Stimulated activated naive CD8-positive, alpha-beta T cell treated with anti-CD3 and anti-CD28 coated beads, Interleukin-15, Interleukin-2, amounts not matched to agents 100 U/mL and 50 U/mL, for 24 hours (primary cell): ENCODE measurements at places on chromosomes 12 and 14.

- no peak for DNase-seq
These were observed 4.3 kb upstream of the RAPGEF3 start for GRCh38 chr12:47762850-47763465.

DNA sequence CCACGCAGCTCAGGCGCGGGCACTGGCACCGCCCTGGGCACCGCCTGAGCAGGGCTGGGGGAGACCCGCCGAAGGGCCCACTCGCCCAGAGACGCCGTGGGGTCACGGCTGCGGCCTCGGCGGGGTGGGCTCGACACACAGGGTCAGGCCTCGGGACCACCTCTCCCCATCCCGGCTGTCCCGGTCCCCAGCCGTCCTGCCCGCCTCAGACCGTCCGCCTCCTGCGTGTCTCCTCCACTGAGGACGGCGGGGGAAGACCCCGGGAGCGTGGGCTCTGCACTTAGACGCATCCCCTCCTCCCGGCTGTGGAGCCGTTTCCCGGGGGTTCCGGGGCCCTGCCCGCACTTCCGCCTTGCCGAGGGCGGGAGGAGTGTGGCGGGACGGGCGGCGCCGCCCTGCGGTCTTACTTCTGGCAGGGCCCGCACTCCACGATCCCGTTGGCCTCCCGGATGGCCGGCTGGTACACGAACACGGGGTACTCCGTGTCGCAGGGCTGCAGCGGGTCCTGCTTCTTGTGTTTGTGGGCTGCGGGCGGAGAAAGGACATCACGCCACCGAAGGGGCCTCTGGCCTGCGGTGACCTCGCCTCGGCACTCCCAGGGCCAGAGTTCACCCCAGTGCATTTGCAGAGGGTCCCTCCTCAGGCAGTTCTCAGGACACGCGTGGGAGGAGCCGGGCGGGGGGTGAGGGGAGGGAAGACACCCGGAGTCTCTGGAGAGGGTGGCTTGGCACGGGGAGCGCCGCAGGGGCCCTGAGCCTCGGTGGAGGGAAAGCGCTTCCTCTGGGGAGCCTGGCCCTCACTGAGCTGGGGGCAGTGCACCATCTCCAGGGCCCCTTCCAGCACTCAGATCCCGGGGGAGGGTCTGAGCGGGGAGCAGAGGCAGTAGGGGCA is 23.1 kb upstream of the LRTM2 start:
- peak; percentile 72 for DNase-seq

GRCh38 chr14:90454041-90455000 is 57.5 kb downstream of the CALM1 start:
- DNase-seq = peak; percentile 27

DNA sequence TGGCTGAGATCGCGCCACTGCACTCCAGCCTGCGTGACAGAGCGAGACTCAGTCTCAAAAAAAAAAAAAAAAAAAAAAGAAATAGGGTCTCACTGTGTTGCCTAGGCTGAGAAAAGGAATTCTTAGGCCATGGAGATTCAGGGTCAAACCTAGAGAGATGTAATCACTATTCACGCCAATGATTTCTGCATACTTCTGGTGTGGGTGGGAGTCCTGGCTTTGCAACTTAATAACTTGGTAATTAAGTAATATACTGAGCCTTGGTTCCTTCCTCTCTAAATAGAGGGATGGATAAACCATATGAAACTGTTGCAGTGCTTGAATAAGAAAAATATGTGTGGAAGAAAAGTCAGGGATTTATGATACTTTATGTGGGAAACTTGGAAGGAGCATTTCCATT is 2.7 kb downstream of the ZNF410 start:
- DNase-seq = no peak

DNA sequence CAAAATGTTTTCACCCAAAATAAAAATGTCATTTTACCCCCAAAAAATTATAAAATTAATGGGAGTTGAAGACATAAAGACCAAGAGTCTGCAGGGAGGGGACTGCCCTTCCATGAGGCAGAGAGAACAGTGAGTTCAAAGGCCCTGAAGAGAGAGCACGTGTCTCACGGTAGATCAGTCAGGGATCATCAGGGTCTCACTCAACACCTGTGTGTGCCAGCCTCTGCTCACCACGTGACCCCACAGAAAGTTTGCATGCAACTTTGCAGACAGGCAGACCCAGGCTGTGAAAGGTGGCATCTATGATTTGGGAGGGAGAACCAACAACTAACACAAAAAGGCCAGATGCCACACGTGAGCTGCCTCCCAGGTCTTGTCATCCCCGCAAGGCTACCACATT is 33.1 kb downstream of the CLMN start:
- DNase-seq = no peak

- DNase-seq = no peak
These were observed 317.1 kb downstream of the BCAT1 start for GRCh38 chr12:24631676-24632426.

DNA sequence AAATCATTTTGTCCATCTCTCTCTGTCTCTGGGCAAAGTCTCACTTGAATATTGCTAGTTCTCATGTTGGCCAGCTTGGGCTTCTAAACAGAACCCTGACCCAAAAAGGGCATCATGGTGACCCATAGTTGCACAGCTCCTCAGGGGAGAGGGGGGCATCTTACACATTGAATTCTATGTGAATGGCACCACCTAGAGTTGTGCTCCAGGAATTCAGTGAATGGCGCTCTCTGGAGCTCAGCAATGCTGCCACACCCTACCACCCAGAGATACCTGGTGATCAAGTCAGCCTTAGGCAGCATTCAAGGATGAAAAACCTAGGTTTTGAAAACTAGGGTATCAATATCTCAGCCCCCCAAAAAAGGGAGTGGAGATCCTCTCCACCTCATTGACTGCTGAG is 50.6 kb downstream of the SMUG1 start:
- no peak for DNase-seq

DNA sequence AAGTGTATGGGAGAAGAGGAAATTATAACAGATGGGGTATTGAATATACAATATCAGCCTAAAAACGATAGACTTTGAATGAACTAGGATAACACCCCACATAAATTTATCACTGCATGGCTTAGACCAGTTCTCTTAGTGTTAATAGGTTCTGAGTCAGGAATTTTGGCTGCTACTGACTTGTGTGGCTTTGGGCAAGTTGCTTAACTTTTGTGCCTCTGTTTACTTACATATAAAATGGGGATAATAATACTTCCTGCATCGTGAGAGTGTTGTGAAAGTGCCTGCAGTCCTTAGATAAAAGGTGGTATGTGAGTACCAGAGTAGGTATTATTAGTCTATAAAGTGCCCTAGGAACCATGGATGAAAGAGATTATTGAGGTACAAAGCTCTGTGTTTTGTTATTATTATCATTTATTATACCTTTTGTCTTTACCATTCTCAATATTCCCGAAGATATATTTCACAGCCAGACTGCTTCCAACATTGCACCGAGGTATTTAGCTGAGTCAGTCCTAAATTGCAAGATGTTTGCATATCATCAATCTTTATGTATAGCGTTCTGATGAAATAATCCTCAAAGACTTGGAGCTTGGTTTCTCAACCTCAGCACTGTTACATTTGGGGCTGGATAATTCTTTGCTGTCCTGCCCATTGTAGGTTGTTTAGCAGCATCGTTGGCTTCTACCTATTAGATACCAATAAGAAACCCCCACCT is 2.3 kb upstream of the PAWR start:
- no peak for DNase-seq

GRCh38 chr14:37546621-37547447 is 48.2 kb downstream of the FOXA1 start:
- DNase-seq = no peak

DNA sequence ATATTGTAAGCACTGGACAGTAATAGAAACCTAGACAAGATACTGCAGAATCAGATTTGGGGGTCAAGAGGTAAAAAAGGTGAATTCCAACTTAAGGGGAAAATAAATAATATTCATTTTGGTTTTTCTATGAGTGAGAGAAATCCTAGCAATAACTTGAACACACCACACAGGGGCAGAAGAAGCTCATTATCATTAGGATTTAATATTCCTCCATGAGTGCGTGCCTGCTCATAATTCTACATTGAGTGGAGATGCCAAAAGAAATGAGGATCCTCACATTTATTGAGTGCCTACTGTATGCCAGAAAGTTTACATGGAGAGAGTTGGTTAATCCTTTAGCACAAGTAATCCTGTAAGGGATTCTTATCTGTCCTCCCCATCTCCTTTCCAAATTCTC is 40.5 kb upstream of the C14orf132 start:
- no peak for DNase-seq

DNA sequence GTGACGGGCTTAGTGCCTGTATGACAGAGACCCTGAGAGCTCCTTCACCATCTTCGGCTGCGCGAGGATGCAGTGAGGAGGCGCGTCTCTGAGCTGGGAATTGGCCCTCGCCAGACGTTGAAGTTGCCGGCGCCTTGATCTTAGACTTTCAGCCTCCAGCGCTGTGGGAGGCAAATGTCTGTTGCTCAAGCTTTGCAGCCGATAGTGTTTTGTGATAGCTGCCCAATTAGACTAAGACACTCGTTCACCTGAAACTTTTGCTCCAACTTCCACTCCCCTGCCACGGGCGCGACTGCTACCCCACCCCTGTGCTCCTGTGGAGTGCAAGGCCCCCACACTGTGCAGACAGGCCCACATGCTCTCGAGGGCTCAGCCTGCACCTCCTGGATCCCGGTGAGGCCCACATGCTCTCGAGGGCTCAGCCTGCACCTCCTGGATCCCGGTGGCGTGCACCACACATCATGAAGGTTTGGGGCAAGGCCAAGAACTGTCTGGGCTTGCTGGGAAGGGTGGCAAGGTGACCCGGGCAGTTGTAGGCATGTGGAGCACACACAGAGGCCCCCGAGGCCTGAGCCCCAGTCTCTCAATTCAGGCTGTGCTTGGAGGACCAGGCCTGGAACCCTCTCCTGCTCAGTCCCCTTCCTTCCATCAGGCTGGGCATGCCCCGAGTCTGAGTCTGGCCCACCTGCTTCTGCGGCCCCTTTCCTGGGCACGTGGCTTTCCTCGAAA is 324.6 kb downstream of the TMEM121 start:
- DNase-seq = no peak

DNA sequence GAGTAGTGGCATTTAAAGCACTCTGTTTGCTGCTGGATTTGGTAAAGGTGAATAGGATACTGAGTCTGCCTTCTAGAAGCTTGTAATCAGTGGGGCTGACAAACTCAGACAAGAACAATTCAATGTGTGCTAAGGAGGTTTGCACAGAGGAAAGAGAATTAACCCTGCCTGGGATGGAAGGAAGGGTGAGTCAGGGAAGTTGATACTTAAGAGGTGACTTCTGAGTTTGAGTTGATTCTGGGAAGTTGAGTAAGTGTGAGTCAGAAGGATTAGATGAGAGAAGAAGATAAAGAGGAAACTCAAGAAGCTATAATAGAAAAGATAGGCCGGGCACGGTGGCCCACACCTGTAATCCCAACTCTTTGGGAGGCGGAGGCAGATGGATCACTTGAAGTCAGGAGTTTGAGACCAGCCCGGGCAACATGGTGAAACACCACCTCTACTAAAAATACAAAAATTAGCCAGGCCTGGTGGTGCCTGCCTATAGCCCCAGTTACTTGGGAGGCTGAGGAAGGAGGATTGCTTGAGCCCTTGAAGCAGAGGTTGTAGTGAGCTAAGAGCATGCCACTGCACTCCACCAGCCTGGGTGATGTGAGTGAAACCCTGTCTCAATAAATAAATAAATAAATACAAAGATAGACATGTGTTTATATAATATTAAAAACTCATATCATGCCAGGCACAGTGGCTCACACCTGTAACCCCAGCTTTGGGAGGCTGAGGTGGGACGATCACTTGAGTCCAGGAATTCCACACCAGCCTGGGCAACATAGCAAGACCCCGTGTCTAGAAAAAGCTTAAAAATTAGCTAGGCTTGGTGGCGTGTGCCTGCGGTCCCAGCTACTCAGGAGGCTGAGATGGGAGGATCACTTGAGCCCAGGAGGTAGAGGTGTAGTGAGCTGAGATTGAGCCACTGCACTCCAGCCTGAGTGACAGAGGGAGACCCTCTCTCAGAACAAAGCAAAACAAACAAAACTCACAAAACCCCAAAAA is 126.8 kb upstream of the CPM start:
- DNase-seq = peak; percentile 15

DNA sequence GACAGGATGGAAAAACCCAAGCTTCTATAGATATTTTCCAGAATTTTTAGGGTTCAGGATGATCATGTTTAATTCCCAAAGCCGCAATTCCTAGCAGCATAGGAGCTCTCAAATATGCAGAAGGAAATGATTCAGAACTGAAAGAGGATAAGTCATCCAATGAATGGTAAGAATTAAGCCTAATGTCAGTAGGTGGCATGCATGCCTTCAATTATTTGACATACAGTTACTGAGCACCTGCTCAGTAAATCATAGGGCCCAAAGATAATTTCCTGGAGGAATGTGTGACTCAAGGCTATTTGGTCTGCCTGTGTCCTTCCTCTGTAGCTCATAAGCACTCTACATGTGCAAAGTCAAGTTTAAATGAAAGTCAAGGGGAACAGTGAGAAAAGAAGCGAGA is 116.8 kb upstream of the SLC38A4 start:
- DNase-seq = no peak

DNA sequence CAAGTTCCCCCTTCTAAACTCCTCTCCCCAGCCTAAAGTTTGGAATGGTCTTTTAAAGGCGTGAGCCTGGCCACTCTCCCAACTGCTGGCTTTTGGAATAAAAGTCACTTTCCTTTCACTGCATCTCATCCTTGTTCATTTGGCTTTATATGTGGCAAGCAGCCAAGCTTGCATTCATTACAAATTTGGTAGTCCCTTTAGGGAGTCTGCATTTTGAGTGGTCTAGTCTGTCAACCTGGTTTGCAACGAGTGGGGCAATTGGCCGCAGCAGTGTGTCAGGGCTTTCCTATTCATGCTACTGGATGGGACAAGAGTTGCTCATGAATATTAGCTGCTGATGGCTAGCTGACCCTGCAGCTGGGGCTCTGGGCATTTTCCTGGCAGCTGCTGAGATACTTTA is 57.0 kb downstream of the CATSPERB start:
- DNase-seq = no peak

GRCh38 chr12:69396041-69396440 is 36.5 kb downstream of the YEATS4 start:
- DNase-seq = no peak

GRCh38 chr12:62834971-62835547 is 99.9 kb downstream of the PPM1H start:
- DNase-seq = no peak

GRCh38 chr14:101473795-101474562 is 87.3 kb upstream of the DIO3 start:
- no peak for DNase-seq

- no peak for DNase-seq
These were observed 107.7 kb upstream of the LRFN5 start for GRCh38 chr14:41498959-41499358.

DNA sequence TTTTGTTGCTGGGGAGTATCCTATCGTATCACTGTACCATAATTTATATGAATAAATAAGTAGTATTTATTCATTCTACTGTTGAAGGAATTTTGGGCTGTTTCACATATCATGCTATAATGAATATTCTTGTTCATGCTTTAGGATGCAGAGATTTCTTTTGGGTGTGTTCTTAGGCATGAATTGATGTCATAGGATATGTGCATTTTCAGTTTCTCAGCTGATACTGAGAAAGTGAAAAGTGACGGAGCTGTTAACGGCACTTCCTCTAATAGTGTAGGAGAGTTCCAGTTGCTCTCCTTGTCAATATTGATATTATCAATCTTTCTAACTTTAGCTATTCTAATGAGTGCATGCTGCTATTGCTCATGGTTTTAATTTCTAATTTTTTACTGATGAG is 23.2 kb upstream of the SDR39U1 start:
- DNase-seq = no peak

- no peak for DNase-seq
These were observed 78.5 kb upstream of the FBRSL1 start for GRCh38 chr12:132411457-132411856.
